ENCODE measurements at places on chromosomes 2 and 18. TPM values are rescaled to one million over a fixed set of nuclear protein-coding genes. Genes with fewer than 3 reads are reported as not detected.

DNA sequence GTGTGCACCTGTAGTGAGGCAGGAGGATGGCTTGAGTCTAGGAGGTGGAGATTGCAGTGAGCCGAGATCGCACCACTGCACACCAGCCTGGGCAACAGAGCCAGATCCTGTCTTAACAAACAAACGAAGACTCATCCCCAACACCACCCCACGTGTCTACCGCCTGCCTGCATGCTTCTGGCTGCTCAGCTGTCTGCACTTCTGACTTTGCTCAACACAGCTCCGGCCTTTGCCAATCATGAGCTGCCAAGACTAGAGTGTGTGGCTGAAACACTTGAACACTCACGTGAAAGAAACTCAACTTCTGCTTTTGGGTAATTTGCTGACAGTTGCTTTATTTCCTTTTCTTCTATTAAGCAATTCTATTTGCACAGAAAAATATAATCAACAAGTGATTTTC is 32.1 kb upstream of the SP3 start:
- DNase-seq = no peak

DNA sequence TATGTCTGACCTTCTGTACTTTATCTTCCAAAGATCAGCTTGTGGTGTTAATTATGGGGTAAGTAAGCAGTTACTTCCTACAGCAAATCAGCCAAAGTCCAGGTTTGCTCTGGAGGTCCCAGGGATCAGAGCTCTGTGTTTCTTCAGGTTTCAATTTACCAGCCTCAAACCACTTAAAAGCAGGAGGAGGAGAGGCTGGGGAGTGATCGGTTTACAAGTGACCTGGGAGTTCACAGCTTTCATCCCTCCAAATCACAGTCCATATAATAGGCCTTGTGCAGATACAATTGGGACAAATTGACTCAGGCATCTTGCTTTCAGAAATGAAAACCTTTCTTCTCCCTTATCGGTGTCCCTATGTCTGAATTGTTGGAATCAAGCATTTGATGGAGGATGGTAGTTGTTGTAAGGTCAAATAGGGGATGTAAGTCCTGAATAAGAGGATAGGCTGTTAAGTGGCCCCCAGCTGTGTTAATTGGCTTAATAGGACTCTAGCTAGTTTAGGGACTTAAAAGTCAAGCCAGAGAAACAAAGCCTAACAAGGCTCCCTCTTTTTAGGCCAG is 188.0 kb upstream of the NT5C1B start:
- peak; percentile 57 for DNase-seq

GRCh38 chr2:100818003-100818605 is 1.8 kb upstream of the NPAS2 start:
- DNase-seq = no peak

DNA sequence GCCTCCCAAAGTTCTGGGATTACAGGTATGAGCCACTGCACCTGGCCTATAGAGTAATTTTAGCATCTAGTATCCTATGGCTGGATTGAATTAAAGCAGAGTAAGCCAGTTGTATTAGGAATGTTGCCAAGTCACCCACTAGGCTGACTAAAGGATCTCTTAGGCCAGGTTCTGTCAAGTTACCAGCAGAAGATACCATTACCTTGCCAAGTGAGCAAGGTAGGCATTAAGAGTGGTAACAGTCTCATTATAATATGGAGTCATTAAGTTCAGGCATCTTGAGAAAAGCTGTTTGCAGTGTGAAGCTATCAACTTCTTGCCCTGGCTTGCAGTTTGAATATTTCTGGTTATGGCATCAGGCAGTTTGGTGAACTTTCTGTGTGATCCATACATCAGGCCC is 37.0 kb upstream of the MTCL1 start:
- no peak for DNase-seq

DNA sequence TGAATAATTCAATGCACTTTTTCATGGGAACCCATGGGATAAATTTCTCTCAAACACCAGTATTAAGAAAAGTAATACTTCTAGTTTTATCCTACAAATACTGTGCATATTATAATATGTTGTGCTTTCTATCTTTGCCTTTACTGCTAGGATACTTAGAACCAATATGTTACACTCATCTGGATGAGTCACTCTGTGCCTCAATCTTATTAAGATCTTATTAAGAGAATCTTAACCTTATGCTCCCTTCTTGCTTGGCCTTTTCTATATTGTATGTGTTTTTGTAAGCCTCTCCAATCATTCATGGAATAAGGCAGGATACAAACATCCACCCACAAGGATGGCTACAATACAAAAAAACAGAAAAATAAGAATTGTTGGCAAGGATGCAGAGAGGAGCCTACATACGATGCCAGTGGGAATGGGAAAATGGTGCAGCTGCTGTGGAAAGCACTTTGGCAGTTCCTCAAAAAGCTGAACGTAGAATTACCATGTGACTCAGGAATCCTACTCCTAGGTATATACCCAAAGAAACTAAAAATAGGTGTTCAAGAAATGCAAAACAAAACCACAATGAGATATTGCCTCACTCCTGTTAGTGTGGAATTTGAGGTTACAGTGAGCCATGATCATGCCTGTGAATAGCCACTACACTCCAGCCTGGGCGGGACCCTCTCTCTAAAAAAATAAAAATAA is 10.7 kb upstream of the TWSG1 start:
- DNase-seq = no peak

DNA sequence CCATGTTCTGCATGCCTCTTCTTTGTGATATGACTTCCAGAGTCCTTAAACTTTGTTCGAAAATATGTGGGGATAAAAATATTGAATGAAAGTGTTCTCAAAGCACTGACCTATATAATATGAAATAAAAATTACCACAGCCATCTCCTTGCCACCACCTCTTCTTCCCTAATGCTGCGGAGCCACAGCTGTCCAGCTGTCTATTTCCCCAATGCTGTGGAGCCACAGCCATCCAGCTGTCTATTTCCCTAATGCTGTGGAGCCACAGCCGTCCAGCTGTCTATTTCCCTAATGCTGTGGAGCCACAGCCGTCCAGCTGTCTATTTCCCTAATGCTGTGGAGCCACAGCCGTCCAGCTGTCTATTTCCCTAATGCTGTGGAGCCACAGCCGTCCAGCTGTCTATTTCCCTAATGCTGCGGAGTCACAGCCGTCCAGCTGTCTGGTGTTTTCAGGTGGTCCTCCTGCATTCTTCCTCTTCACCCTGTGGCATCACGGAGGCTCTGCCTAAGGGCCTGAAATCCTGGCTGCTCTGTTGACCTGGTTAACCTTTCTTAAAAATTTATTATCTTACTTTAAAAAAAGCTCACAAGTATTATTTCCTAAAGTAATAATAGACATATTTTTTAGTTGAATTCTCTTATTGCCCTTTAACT is 266.1 kb upstream of the MEX3C start:
- no peak for DNase-seq

DNA sequence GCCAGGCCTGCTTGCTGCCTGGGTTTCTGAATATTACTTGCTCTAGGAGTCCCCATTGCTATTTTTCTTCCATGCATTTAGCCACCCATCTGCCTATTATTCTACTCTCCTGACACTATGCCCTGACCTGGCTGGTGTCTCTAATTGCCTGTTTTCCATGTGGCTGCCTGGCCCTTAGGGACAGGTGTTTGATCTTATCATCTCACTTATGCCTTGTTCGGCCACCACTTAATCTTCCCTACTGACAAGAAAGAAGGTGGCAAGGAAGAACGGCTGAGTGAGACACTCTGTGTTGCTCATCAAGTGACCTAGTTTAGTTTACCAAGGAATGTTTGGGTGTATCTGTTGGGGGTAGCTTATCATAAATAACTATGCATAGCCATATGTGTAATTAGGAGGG is 50.4 kb upstream of the RAPH1 start:
- DNase-seq = no peak

DNA sequence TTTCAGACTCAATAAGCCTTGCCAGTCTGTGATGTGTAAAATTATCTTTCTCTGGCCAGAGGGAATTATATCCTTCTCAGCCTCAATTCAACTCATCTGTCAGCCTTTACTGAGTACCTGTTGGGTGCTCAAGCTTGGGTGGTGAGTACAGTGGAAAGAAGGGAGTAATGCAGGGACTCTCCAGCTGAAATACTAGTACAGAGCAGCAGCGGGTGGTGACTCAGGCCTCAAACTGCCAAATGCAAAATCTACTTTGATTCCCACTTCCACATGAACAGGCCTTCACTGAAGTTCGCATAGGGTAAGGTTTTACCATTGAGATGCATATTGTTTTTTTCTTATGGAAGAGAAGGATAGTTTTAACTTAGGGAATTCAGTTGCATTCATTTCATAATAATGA is 326.8 kb downstream of the LRRTM1 start:
- no peak for DNase-seq

DNA sequence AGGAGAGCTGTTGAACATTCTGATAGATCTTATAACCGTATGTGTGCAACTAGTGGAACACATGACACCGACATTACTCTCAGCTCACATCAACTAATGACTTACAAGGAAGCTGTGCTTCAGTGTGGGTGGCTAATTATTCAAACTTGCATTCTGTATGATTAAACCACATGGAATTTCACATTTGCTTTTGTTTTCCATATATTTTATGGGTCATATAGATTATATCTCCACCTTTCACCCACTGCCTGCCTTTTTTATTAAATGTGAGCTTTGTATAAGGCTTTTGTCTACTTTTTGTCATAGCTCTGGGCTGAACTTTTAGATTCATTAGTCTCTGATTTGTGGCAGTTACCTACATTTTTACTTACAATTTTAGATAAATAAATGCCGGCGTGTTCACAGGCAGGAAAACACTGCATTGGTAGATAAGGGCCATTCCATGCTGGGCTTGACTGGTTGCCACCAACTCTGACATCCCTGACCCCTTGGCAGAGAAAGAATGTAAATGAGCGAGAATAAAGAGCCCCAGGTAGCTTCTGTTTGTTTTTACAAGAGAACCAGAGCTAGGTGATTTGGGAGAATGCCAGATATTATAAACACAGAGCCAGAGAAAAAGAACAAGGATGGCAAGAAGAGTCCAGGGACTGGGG is 35.7 kb downstream of the LYPD6 start:
- DNase-seq = peak; percentile 24

GRCh38 chr18:65606551-65607130 is 144.2 kb upstream of the CDH7 start:
- no peak for DNase-seq

GRCh38 chr2:86764661-86765309 is 25.9 kb downstream of the CD8A start:
- peak; percentile 30 for DNase-seq

DNA sequence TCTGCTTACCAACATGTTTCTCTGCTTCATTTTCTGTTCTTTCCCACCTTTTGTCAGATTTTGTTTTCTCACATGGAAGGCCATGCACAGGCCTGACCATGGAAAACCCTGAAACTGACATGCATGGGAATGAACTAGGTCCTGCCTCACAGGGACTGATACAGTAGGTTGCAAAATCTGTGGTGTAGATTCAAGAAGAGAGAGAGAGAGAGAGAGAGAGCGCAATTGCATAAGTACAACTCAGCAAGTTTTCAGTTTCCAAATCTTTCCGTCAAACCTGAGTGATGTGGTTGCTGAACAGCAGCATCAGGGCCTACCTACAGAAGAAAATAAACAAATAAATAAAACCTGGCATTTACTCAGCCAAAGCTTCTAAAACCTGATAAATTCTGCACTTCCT is 87.5 kb upstream of the RNF152 start:
- no peak for DNase-seq

RFTN2 gene
- polyA plus RNA-seq = 16.3 TPM

FBXO36 gene
- 7.8 TPM for polyA plus RNA-seq

CCDC141 gene
- polyA plus RNA-seq = 0.12 TPM

PMAIP1 gene
- polyA plus RNA-seq = 3.5 TPM

All from renal pelvis (tissue), 12 donors.